ENCODE measurements at places on chromosomes 6 and 20.

- no peak for DNase-seq
Measured at GRCh38 chr6:41408576-41408975, 73.2 kb downstream of the NCR2 start.

DNA sequence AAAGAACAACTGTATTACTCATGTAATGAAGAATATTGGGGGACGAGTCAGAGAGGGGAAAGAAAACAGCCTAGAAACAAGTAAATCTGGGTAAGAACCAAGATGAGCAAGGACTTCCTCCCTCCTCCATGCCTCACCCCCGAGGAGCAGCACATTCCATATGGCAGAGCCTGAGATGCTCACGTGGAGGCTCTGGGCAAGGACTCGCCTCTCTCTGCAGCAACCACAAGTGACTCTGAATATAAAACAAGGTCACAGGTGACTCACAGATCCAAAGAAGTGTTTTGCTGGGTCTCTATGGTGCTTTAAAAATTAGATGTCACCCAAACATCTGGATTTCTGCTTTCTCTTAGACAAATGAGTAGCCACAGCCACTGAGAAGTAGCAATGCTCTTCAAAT, 453.0 kb upstream of the SULF2 start:
- no peak for DNase-seq

GRCh38 chr6:148263010-148263409, 79.6 kb upstream of the SASH1 start:
- no peak for DNase-seq

GRCh38 chr6:11323666-11324452, 91.4 kb upstream of the NEDD9 start:
- DNase-seq: no peak

- DNase-seq: peak; percentile 36
Measured at GRCh38 chr6:119110601-119111548, 32.4 kb upstream of the FAM184A start.

DNA sequence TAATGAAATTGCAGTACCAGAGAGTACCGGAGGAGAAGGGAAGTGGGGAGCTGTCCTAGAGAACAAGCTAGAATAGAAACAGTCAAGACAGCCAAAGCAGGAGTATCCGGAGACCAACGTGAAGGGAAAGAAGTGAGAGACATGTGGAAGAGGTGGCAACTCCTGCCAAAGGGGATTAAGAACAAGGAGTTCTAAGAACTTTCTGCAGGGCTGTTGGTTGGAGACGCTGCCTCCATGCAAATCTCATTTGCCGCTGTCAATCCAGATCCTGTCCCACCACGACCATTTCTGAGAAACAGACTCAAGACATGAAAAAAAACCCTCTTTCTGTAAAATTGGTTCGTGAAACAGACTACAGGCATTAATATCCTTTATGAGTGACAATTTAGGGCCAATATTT, 595.7 kb downstream of the PTPRT start:
- no peak for DNase-seq

DNA sequence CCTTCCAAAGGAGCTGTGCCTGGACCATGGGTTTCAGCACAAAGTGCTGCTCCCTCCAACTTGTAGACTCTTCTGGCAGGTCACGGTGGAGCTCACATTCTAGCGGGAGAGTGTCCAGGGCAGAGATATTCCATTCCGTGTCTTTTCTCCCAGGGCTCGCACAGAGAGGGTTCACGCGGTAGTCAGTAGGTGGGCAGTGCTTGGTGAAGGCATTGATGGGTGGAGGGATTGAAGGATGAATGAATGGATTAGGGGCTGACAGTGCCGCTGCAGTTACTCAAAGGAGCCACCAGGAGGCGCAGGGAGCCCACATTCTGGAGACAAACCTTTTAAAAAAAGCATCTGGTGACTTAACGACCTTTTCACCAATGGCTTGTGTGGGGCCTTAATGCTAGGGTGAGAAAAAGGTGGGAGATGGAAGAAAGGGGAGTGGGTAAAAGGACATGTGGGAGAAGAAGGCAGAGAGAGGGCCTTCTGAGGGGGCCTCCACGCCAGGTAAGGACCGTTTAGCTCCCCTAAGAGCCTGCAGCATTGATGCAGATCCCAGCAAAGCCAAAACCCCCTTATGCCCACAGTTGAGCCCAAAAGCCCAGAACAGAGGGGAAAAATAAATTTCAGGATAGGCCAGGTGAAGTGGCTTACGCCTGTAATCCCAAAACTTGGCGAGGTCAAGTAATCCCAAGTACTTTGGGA, 17.5 kb upstream of the FAM110A start:
- DNase-seq: peak; percentile 37

DNA sequence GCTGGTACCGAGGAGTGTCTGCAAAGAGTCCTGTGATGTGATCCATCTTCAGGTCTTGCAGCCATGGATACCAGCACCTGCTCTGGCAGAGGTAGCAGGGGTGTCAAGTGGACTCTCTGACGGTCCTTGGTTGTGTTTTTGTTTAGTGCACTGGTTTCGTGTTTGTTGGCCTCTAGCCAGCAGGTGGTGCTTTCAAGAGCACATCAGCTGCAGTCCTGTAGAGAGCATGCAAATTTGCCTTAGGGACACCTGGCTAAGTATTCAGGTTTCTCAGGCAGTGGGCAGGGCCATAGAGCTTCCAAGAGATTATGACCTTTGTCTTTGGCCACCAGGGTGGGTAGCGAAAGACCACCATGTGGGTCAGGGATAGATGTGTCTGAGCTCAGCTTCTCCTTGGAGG, 14.5 kb upstream of the RGS17 start:
- DNase-seq: no peak

GRCh38 chr6:142359271-142359960, 57.6 kb downstream of the ADGRG6 start:
- no peak for DNase-seq

DNA sequence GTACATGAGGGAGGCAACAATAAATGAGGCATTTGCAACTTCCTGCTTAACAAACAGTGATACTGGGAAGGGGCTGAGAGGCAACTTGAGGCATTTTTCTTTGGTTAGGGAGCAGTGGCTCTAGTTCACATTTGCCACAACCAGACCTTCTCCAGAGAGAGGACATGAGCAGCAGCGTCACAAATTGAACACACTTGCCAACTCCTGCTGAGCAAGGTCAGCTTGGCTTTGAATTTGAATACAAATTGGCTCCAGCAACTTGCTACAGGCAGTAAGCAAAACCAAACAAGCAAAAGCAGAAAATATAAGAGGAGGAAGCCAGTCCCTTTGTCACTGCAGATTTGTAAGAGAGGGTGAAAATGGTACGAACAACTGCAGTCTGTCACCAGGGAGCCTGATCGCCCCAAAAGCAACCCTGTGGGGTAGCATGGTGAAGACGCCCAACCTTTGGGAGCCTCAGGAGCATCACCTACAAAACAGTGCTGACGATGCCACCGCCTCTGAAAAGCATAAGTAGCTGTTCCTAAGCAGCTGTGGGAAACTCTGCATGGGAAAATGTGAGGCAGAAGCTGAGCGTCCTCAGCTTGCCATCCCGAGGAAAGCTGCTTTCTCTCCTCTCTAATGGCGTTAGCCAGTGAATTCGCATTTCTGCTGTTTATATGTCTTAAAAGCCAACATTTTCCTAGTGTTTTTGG, 378.7 kb downstream of the RNGTT start:
- DNase-seq: no peak

- DNase-seq: no peak
Measured at GRCh38 chr6:33750244-33750991, 3.7 kb upstream of the IP6K3 start.

- DNase-seq: no peak
Measured at GRCh38 chr6:143803769-143804568, 39.2 kb upstream of the LTV1 start.

- DNase-seq: no peak
Measured at GRCh38 chr6:90274451-90275030, 22.1 kb downstream of the BACH2 start.

DNA sequence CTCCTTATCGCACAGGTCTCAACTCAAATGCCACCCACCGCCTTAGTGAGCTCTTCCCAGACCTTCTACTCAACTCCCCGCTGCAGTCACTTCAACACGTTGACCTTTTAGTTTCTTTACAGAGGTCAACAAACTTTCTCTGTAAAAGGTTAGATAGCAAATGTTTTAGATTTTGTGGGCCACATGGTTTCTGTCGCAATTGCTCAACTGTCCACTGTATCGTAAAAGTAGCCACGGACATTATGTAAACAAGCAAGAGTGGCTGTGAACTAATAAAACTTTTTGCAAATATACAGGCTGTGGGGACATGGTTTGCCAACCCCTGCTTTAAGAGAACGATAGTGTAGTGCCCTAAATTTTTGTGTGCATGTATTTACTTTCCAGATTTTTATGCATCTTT, 247.6 kb upstream of the TSHZ2 start:
- no peak for DNase-seq

- DNase-seq: no peak
Measured at GRCh38 chr6:102114402-102114801, 720.9 kb downstream of the GRIK2 start.

- DNase-seq: no peak
Measured at GRCh38 chr6:25439368-25439767, 160.2 kb downstream of the CARMIL1 start.

DNA sequence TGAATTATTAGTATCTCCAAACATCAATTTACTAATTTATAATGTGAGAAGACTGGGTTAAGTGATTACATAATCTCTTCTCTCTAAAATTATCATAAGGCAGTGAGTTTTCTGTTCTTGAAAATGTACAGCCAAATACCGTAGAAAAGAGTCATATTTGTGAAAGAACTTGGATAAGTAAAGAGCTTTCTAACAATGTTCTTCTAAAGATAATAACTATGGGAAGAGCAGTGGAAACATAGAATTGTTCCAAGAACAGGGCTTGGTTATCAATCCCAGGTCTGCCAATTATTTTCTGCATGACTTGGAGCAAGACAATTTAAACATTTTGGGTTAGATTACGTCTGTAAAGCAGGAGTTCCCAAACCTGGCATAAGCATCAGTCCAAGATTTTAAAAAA, 198.1 kb upstream of the SGK1 start:
- DNase-seq: no peak

- DNase-seq: no peak
Measured at GRCh38 chr20:53621482-53622246, 28.0 kb upstream of the ZNF217 start.

GRCh38 chr20:3325864-3326263, 81.6 kb downstream of the DNAAF9 start:
- no peak for DNase-seq

GRCh38 chr20:25484224-25484846, 76.9 kb downstream of the GINS1 start:
- no peak for DNase-seq

DNA sequence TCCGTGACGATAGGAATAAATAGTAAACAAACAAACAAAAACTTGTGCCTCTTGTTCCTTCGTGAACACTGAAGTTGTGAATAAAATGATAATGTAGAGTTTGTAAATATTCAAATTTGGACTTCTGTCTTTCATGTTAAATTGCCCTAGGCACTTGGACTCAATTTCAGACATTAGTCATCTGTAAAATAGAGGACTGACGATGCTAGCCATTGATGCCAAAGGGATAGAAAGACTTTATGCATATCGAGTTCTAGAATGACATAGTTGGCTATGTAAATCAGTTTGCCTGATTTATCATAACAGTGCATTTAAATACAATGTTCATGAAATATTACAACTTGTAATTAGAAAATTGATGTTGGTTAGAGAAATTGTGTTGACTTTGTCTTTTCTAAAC, 45.9 kb upstream of the FLRT3 start:
- no peak for DNase-seq

GRCh38 chr6:62740596-62740995, 454.6 kb upstream of the KHDRBS2 start:
- DNase-seq: no peak

GRCh38 chr6:55913228-55914195, 38.1 kb upstream of the BMP5 start:
- no peak for DNase-seq

- no peak for DNase-seq
Measured at GRCh38 chr6:183668-184067, 108.6 kb upstream of the DUSP22 start.

GRCh38 chr20:6012179-6012578, 41.7 kb downstream of the LRRN4 start:
- no peak for DNase-seq

- no peak for DNase-seq
Measured at GRCh38 chr6:50819466-50819903, 814 bp downstream of the TFAP2B start.

GRCh38 chr6:155472886-155473285, 17.2 kb upstream of the NOX3 start:
- no peak for DNase-seq

DNA sequence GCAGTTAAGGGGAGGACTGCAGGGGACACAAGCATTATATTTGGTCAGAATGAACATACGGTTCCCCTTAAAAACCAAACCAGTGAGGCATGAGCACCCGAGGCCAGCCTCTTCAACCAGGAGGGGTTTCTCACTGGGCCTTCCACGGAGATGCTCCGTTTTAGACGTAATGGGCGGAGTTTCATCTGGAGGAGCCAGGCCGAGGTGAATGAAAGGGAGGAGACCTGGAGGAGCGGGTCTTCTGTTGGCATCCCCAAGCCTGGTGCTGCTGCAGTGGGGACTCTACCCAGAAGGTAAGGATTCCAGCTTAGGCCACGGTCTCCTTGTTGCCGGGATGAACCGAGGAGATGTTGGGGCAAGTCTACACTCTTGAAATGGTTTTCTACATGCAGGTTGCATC, 47.4 kb downstream of the ADNP start:
- no peak for DNase-seq

DNA sequence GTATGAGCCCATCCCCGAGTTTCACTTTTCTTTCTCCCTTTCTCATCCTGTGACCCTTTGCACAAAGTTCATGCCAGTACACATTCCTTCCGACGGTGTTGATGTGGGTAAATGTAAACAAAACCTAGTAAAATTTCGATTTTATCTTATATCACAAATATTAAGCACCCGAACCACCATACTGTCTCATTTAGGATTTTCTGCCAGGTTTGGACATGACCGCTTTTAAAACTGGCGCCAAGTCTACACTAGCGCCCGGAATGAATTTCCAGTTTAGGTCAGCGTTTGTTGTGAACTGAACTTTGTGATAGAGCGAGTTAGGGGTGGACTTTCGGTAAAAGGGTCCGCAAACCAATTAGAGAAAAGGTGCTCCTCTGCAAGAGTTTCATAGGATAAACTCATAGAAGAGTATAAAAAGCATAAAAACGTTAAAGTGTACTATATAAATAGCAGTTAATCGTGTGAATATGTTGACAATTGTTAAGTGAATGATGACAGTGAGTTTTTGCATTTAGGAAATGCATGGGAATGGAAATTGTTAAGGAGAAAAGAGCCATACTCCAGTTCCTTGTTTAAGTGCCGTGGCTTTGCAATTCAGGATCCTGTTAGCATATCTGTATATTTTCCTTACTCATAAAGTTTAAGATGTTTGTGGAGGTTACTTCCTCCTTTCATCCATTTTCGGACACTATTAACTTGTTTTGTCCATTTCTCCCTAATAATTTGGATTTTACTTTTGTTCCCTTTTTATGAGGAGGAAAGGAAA, 937 bp downstream of the AKAP7 start:
- no peak for DNase-seq

GRCh38 chr6:56765494-56765893, 122.8 kb upstream of the DST start:
- no peak for DNase-seq

DNA sequence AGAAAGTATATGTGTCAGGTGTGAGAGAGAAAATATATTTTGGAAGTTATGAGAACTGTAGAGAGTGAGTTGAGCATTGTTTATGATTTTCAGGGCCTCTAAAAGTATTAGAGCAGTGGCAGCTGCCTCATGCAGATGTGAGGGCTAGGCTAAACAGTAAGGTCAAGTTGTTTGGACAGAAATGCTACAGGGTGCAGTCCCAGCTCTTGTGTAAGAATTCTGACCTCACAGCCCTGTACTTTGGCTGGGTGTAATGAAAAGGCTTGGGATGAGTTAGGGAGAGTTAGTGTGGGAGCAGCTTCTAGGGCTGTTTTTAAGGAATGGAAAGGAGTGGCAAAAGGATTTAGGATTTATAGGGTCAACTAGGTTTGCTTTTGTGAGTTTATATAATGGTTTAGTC, 764.8 kb upstream of the ADGRB3 start:
- DNase-seq: no peak

All from NCI-H1436 treated with DMSO at 0.1 percent for 48 hours (cell line).